ENCODE measurements at places on chromosomes 3 and 15.

DNA sequence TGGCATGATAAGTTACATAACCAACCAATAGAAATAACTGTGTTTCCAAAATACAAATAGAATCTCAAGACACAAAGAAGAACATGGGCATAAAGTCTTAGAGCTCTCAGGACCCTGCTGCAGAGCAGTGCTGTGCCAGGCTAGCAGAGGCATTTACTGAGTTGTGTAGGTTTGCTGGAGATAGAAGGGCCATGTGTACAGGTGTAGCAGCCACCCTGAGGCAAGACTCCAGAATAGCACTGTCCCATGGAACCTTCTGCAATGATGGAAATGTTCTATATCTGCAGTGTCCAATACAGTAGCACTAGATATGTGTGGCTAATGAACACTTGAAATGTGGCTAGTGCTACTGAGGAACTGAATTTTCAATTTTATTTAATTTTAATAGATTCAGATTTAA, 267.0 kb upstream of the UMPS start:
- no peak for DNase-seq

DNA sequence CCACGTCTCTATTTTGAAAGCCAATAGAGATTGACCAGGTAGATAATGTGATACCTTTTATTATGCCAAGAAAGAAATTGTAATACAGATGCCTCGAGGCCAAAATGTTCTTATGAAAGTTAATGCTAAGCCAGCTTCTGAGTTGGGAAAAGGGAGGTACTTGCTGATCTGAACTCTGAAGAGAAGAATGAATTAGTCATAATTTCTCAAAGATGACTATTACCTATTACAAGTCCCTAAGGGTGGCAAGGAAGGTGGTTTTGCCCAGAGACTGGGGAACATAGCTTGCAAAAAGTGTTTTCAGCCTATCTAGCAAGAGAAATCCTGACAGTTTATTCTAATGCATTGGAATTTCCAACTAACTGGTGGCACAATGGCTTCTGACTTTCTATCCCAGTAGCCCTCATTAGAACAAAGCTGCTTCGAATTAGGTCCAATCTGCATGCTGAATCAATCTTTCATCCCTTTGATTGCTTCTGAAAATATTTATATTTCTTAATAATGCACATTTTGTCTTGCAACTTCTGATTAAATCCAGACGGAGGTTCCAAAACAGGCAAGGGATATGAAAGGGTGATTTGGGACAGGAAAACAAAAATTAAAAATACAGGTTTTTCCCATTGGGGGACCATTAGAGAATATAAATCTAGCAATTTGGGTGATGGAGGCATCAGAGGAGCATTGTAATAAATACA, 17.7 kb upstream of the NR2F2 start:
- DNase-seq: no peak

GRCh38 chr3:156655819-156656550, 18.4 kb upstream of the TIPARP start:
- no peak for DNase-seq

DNA sequence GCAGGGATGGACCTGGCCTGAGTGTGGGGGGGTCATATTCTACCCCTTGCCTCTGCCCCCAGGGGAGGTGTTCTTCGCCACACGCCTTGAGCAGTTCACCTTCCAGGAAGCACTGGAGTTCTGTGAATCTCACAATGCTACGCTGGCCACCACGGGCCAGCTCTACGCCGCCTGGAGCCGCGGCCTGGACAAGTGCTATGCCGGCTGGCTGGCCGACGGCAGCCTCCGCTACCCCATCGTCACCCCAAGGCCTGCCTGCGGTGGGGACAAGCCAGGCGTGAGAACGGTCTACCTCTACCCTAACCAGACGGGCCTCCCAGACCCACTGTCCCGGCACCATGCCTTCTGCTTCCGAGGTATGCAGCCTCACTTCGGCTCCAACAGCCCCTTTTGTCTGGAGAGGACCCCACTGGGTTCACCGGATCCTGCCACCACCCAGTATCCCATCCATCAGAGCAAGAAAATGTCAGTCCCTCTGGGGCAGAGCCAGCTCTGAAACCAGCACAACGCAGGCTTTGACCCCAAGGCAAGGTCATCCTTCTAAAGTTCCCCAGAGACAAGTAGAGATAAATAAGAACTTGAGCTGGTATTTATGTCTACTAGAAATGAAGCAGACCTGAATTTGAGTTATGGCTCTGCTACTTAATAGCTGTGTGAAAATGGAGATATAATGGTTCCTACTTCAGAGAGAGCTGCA, 45.8 kb downstream of the HAPLN3 start:
- no peak for DNase-seq

- DNase-seq: no peak
Observed at GRCh38 chr15:63365273-63365680, 16.4 kb downstream of the CA12 start.

Data from GF-D8 (cell line).